Suppressor macrophage (primary cell): ENCODE measurements at places on chromosomes 11 and 22.

GRCh38 chr11:8219257-8220021 lies 44.2 kb downstream of the LMO1 start:
- peak; percentile 22 for DNase-seq

GRCh38 chr11:90585491-90585890 lies 362.6 kb upstream of the CHORDC1 start:
- no peak for DNase-seq

- DNase-seq = no peak
These were observed 383.9 kb upstream of the FAT3 start for GRCh38 chr11:91840640-91841240.

- DNase-seq = peak; percentile 25
These were observed 19.9 kb downstream of the TEAD1 start for GRCh38 chr11:12694183-12694531.

- peak; percentile 55 for DNase-seq
These were observed 3.7 kb upstream of the RELT start for GRCh38 chr11:73372375-73372993.

DNA sequence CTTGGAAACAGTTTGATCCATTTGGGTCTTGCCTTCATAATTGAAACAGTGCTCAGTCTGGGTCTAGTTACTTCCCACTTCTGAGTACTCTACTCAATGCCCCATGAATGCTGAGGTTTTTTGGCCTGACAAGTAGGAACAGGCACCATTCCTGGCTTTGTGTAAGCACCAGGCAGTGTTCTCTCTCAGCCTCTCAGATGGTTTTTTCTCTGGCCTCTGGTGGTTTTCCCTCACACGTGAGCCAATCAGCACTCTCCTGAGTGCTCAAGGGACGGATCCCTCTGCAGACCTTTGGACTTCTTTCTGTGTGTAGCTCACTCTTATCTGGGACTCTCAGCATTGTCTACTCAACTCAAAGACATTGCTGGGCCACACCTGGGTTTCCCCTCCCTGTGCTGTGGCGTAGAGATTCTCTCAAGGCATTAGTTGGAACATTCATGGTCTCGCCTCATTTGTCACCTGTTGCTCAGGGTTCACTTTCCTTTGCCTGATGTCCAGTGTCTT lies 21.3 kb downstream of the SIK2 start:
- no peak for DNase-seq

DNA sequence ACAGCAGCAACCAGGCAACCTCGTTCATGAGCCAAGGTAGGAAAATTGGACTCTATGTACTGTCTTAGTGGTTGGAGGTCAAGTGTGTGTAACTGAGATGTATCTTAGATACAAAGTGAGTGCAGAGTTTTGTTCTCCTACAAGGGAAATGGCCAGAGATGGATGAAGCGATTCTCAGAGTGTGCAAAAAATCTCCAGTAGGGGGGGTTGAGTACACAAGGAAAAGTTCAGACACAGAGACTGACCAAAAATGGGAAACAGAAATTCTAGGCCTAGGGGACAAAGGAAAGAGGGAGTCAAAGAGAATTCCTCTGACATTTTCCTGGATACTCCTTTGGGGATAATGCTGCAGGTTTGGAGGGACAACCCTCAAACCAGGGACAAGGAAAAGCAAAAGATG lies 38.2 kb upstream of the OR5AK2 start:
- DNase-seq = no peak

- DNase-seq = no peak
These were observed 107.8 kb downstream of the ZBTB16 start for GRCh38 chr11:114167355-114167754.

DNA sequence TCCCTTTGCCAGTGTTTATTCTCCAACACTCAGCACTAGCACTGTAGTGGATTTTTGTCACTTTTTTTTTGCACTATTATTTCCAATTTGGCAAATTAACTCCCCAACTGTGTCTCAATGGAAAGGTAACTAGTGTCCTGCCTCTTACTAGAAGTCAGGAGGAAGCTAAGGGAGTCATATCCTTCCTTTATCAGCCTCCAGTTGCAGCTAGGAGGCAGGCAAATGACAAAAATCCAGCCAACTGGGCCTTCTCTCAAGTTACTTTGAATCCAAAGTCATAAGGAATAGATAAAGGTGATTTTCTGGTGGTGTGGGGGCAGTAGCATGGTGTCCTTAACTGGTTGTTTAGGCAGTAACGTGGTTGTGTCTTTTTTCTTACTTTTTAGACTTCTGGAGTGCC lies 15.6 kb upstream of the P4HA3 start:
- no peak for DNase-seq

- DNase-seq = peak; percentile 38
These were observed 99.1 kb downstream of the CD44 start for GRCh38 chr11:35237860-35238715.

- DNase-seq = no peak
These were observed 222.1 kb upstream of the ANO3 start for GRCh38 chr11:26109658-26110368.

GRCh38 chr22:40363059-40363458 lies 7.3 kb upstream of the SGSM3 start:
- DNase-seq = no peak

- DNase-seq = peak; percentile 54
These were observed 739 bp downstream of the CELSR1 start for GRCh38 chr22:46536537-46537224.

- no peak for DNase-seq
These were observed 203.1 kb upstream of the TMEM45B start for GRCh38 chr11:129612447-129612961.

DNA sequence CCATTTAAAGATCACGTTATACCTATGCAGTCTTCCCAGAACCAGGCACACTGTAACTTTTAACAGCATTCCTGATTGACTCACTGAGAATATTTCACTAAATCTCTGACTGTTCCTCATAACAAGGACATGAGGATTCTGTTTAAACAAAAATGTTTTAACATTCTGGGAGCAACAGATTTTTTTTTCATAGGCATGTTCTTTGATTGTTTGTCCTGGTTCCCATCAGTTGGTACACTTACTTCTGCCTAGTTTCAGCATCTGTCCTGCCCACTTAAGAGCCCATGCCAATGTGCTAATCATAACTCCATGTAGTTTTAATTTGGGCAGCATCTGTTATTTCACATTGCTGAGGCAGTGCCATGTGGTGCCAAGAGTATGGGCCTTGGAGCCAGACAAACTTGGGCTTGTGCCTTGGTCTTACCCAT lies 138.5 kb upstream of the CTSC start:
- DNase-seq = no peak

- DNase-seq = peak; percentile 30
These were observed 47.0 kb downstream of the GAB2 start for GRCh38 chr11:78370406-78371172.

DNA sequence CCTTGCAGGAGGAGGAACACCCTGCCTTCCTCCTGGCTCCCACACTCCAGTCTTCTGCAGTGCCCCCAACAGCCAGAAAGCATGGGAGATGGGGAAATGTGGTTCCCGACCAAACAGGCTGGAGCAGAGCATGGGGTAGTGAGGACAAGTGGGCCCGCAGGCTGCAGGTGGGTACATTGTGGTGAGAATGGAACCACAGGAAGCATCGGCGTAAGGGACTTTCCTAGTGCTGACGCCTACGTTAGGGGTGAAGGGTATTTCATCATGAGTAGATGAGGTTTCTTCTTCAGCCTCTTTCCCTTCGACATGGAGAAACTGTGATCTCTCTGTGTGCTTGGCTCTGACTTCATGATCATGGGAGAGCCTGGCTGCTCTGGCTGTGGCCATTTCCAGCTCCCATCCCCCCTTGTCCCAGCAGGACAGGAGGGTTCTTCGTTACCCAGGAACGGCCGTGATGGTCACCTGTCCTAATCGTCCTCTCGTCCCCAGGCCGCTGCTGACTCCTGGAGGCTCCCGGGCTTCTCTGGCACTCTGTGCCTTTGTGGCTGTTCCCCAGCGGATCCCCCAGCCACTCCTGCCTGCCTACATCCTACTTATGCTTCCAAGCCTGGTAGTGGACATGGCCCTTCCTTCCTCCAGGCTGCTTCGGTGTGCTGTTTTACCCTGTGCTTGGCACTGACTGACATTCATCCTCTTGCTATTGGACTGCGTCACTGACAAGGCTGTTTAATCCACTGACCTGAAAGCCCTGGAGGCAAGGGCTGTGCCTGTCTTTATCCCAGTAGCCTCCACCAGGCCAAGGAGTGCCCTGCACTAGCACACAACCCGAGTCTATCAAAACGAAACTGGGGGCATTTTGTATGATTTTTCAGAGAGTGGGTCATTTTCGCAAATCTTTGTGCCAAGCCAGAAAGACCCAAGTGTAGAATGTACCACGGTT lies 65.2 kb upstream of the CECR2 start:
- DNase-seq = peak; percentile 58

DNA sequence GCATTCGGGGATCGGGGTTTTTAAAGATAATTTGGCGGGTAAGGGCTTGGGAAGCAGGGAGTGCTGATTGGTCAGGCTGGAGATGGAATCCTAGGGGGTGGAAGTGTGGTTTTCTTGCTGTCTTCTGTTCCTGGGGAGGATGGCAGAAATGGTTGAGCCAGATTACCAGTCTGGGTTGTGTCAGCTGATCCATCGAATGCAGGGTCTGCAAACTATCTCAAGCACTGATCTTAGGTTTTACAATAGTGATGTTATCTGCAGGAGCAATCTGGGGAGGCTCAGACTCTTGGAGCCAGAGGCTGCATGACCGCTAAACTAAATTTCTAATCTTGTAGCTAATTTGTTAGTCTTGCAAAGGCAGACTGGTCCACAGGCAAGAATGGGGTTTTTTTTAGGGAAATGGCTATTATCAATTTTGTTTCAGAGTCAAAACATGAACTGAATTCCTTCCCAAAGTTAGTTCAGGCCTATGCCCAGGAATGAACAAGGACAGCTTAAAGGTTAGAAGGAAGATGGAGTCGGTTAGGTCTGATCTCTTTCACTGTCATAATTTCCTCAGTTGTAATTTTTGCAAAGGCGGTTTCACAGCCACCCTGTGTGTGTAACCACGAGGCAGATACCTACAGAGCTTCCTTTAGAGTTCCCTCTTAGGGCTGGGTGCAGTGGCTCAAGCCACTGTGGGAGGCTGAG lies 10.2 kb downstream of the SCGB1A1 start:
- no peak for DNase-seq

GRCh38 chr22:26124991-26125725 lies 44.1 kb upstream of the SEZ6L start:
- DNase-seq = no peak

DNA sequence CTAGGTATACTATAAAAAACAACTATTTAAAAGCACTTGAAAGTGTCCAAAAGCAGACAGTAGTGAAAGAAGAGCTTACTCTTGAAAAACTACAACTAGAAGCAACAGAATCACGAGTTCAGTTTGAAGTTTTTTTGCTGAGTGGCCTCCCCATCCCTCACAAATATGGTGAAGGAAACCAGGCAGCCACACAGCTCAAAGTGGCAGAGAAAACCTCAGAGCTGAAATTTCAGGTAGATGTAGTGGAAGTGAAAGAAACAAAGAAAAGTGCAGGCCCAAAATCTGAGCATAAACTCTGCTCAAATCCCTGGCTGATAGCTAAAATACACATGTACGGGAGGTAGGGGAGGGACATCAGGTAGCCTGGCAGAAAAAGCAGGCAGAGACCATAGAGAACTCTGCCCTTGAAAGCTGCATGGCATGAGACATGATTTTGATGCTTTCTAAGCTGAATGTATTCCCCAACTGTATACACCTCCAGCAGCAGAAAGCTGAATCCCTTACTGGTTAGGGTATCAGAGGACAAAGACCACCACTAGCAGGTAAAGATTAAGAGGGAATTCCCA lies 12.1 kb downstream of the BTBD10 start:
- no peak for DNase-seq

DNA sequence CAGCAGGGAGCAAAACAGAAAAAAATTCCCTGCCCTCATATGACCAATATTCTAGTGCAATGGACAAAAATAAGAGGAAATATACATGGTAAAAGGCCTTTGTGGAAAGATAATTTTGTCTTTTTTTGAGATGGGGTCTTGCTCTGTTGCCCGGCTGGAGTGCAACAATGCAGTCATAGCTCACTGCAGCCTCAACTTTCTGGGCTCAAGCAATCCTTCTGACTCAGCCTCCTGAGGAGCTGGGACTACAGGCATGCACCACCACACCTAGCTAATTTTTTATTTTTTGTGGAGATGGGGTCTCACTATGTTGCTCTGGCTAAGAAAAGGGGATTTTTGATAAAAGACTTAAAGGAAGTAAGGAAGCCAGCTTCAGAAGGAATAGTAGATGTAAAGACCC lies 25.7 kb upstream of the DDX10 start:
- no peak for DNase-seq

- no peak for DNase-seq
These were observed 3.5 kb upstream of the LGALS12 start for GRCh38 chr11:63502252-63502820.

- peak; percentile 49 for DNase-seq
These were observed 27.9 kb upstream of the OAF start for GRCh38 chr11:120182790-120183491.

DNA sequence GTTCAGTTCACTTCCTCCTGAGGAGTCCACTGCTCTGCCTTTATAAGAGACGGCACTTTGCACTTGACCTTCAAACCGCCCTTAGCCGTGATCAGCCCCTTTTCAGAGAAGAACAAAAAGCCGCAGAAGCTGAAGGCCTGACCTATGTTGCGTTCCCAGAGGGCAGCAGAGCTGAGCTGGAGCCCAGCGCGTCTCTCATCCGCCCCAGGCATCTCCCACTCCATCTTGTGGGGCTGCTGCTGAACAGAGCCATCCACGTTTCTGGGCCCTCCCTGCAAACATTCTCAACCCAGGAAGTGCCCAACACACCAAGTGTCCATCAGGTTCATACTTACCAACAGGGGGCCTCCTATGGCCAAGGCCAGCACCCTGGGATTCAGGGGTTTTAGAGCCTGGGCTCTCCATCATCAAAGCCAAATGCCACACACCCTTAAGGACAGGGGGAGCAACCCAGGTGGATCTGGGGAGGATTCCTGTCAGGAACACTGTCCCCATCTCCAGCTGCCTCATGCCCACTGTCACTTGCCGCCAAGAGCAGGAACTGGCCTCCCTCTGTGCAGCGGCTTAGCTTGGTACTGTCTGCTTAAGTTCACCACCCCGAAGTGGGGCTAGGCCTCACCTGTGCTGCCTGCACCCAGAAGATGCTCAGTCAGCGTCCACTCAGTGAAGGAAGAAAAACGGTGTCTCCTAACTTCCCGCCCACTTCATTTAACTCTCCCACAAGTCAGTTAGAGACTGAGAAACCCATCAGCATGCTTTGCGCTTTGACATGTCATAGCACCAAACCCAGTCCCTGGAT lies 16.0 kb upstream of the EFCAB6 start:
- no peak for DNase-seq

DNA sequence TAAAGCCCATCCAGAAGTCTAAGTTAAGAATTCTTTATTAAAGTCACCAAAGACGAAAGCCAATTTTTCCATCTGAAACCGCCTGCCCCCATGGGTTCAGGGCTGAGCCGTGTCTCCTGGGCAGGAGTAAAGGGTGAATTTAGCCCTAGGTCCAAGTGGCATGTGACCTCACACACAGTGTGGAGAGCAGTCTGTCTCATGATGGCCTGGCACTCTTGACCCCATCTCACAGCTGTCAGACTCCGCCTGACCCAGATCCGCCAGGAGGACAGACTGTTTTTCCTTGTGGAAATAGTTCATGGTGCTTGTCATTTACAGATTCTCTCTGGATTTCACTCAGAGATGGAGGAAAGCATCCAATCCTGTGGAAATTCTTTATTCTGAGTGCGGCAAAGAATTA lies 109.7 kb downstream of the GALNT18 start:
- no peak for DNase-seq
